ENCODE measurements at places on chromosomes 16 and 17.

- no peak for DNase-seq
Measured at GRCh38 chr16:55189224-55189623, 134.8 kb upstream of the IRX6 start.

GRCh38 chr17:8818654-8819330, 19.6 kb upstream of the MFSD6L start:
- DNase-seq, result no peak

GRCh38 chr16:65548470-65548869, 426.6 kb upstream of the CDH11 start:
- DNase-seq, result peak; percentile 39

DNA sequence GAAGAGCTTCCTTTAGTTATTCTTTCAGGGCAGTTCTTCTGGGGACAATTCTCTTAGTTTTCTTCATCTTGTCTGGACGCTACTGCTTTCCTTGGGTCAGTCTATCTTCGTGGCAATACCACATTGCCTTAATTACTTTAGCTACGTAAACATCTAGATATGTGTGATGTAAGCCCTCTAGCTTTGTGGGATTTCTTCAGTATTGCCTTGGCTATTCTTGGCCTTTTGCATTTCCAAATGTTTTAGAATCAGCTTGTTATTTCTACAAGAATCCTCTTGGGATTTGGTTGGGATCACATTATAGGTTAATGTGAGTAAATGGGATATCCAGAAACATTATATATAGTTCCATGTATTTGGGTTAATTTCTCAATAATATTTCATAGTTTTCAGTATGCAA, 9.0 kb upstream of the ST6GALNAC2 start:
- DNase-seq, result no peak

DNA sequence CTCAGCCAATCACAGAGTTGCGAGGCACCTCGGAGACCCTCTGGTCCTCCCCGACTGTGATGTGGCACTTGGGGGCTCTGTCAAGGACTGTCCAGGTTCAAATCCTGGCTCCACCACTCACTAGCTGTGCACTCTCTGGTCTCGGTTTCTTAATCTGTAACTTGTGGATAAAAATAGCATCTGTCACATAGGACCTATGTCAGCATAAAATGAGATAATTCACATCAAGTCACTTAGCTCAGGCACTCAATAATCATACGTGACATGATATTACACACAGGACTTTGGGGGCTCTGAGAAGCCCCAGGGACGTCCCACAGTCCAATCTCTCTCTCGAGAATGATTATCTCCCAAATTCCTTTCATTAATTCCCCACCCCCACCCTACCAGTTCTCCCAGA, 166.4 kb downstream of the COPRS start:
- no peak for DNase-seq

DNA sequence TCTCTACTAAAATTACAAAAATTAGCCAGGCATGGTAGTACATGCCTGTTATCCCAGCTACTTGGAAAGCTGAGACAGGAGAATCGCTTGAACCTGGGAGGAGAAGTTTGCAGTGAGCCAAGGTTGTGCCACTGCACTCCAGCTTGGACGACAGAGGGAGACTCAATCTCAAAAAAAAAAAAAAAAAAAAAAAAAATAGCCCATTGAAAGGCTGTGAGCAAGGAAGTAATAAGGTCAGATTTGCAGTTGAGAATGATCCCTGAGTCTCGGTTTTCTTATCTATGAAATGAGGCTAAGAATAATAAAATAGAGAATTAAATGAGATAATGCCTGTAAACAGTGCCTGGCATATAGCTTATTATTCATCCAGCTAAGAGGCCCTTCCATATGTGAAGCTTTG, 1.3 kb upstream of the PDK2 start:
- DNase-seq, result no peak

GRCh38 chr17:81514739-81515529, 2.3 kb upstream of the ACTG1 start:
- DNase-seq, result peak; percentile 88

DNA sequence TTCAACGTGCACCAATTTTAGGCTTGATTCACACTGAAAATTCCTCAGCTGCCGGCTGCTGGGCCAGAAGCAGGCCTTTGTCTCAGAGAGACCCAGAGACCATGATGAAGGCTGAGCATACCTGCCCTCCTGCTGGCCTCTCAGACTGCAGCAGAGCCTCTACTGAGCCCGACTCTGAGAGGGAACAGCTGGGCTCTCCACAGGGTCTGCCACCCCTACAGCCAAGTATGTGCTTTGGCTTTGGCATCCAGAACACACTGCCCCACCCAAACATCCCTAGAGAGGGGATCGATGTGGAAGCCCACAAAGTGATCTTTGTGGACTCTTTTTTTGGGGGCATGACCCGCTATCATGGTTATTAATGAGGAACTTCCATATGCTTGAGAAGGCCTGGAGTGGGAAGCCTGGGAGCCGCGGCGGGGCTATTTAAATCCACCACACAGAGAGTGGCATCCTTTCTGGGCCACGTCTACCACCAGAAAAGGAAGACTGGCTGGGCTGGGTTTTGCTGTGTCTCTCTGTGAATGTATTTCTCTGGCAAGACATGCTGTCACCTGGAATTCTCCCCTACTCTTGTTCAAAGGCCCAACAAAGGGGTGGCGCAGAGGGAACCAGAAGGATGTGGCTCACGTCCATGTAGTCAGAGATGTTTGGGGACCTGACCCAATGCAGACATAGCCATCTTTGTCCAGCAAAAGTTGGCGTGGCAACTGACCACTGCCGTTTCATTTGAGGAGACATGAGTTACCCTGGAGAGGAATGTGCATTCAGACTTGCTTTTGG, 69.3 kb downstream of the GNAO1 start:
- no peak for DNase-seq

DNA sequence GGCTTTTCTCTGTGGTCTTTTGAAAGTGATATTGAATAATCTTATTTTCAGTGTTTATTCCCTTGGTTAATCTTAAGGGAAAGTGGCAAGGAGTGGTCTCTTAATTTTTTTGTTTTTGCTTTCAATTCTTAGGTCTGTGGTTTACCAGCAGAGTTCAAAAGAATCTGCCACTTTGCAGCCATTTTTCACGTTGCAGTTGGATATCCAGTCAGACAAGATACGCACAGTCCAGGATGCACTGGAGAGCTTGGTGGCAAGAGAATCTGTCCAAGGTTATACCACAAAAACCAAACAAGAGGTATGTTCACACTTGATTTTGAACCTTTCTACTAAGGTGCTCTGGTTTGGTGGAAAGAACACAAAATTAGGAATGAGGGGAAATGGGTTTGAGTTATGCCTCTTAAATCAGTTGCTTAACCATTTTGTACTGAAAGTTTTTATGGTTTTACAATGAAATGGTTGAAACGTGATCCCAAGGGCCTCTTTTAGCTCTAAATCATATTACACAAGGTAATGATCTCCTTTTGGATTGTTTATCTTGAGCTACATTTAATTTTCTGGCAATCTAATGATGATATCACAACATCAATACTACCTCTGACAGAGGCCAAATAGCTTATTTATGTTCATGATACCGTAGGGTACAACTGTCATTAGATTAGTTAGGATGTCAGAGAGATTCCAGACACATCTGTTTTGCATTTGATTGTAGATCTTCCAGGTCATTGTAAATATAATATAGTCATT, 51.6 kb upstream of the CRISPLD2 start:
- DNase-seq, result no peak

GRCh38 chr16:29812754-29813643, 1.0 kb downstream of the PRRT2 start:
- DNase-seq, result no peak

- DNase-seq, result peak; percentile 69
Measured at GRCh38 chr16:46947900-46948547, 25.4 kb downstream of the DNAJA2 start.

- no peak for DNase-seq
Measured at GRCh38 chr17:49834118-49834743, 13.6 kb downstream of the TAC4 start.

DNA sequence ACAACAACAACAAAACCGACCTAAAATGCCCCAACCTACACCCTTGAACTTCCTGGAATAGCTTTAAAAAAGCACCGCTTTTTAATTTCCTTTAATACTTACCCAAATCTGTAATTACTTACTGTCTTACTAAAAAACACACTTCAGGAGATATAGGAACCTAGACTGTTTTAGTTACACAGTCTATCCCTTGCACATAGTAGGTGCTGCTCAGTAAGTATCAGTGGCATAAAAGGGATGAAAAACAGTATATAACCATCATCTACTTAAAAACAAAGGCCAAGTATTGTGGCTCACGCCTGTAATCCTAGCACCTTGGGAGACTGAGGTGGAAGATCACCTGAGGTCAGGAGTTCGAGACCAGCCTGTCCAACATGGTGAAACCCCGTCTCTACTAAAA, 6.1 kb downstream of the SUMO2 start:
- DNase-seq, result no peak

DNA sequence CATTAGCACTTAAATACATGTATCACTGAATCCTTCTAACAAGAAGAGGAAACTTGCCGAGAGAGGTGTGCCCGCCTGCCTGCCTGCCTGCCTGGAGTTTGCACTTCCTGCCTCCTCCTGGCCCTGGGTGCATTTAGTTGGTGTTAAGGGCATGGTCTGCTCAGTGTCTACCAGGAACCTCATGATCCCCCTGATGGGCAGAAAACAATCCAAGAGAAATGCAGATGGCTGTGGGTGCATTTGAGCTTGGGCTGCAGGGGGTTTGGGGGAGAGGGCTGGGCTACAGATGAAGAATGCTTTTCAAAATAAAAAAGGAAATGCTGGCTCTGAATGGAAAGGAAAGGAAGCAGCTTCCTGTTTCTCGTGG, 10.1 kb downstream of the KSR1 start:
- DNase-seq, result no peak

DNA sequence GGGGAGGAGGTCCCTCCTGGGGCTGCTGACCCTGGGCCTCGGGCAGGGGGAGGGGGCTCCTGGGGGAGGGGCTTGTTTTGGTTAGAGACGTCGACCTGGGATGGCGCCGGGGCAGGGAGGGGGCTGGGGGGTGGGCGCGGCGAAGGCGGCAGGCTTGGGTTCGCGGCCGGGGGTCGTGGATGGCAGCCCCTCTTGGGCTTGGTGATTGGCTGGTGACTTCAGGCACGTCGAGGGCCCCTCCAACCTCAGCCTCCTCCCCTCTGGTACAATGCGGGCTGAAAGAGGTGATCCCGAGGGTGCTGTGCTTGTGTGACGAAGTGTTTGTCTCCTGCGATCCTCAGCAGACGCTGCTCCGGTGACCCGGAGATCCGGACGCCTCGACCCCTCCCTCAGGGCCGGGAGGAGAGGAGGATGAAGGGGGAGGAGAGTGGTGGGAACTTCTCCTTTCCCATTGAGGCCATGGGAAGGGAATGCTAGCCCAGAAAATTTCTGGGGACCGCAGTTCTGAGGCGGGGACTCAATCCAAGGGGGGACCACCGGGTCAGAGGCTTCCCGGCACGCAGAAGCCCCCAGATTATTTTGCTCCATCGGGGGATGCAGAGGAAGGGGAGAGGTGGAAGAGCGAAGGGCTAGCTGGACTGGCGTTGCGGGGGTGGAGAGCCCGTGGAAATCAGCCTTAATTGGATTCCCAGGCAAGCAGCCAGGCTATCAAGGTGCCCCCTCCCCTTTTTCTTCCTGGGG, 43.9 kb downstream of the RAI1 start:
- DNase-seq, result no peak

DNA sequence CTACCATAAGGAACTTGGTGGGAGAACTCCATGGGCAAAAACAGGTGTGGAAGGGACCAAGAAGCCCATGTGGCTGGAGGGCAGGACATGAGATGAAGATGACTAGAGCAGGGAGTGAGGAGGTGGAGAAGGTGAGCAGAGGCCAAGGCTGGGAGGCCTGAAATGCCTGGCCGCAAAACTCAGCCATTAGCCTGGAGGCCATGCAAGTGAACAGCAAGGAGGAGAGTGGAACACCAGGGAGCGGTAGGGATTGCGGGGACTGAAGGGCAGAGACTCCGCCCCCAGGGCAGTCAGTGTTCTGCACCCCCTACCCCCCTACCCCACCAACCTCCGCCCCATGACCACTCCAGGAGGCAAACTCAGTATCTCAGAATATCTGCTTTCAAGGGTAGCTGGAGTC, 17.0 kb downstream of the BCL7C start:
- DNase-seq, result peak; percentile 21

GRCh38 chr17:44607836-44608690, 48.2 kb upstream of the MEIOC start:
- DNase-seq, result peak; percentile 61

DNA sequence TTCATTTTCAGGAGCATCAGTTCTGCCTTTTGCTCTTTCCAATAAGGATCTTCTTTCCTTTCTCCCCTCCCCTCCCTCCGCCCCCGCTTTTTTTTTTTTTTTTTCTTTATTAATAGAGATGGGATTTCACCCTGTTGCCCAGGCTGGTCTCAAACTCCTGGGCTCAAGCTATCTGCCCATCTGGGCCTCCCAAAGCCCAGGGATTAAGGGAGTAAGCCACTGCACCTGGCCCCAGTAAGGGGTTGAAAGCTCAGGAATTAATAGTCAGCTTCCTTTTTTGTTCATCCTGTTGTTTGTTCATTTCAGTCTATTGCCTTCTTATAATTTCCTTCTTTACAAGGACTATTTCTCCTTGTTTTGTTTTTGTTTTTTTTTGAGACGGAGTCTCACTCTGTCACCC, 7.9 kb upstream of the C17orf58 start:
- DNase-seq, result no peak

- no peak for DNase-seq
Measured at GRCh38 chr16:7998789-7999453, 591.4 kb downstream of the TMEM114 start.

DNA sequence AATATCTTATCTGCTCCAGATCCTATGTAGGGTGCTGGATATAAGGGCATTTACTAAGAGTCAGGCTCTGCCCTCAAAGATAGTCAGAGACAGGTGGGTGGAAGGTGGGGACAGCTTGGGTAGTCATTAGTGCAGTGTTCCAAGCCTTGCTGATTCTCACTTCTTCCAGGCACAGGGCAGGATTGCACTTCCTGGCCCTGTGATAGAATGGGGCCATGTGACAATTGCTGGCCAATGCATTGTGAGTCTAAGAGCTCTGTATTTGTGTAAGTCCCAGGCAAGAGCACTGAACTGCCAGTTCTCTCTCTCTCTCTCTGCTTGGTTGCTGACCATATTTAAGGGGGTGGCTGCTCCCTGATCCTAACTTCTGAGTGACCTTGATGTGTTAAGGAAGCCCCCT, 112.1 kb downstream of the C16orf78 start:
- no peak for DNase-seq

GRCh38 chr16:88616320-88616719, 22.1 kb upstream of the IL17C start:
- no peak for DNase-seq

GRCh38 chr16:75762746-75763145, 36.5 kb upstream of the CPHXL start:
- DNase-seq, result no peak

All from GM23248 (cell line).